ENCODE measurements at places on chromosomes 5 and 9.

GRCh38 chr9:116369706-116370105 lies 216.1 kb downstream of the PAPPA start:
- DNase-seq, result no peak

- DNase-seq, result no peak
These were observed 7.1 kb upstream of the CORO2A start for GRCh38 chr9:98199388-98200033.

DNA sequence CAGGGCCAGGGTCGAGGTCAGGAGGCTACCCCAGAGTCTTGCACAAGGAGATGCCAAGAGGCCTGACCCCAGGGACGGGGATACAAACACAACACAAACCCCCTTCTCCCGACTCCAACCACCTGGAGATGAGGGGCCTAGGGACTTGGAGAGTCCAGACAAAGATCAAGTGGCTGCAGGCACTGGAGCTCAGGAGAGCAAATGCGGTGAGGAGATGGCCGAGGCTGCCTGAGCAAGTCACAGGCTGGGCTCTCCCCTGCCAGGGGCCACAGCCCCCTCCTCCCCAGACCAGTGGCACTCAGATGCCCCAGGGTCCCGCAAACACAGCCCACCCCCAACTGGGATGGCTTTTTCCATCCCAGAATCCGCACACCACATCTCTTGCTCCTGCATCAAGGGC lies 15.8 kb downstream of the SH3GLB2 start:
- no peak for DNase-seq

DNA sequence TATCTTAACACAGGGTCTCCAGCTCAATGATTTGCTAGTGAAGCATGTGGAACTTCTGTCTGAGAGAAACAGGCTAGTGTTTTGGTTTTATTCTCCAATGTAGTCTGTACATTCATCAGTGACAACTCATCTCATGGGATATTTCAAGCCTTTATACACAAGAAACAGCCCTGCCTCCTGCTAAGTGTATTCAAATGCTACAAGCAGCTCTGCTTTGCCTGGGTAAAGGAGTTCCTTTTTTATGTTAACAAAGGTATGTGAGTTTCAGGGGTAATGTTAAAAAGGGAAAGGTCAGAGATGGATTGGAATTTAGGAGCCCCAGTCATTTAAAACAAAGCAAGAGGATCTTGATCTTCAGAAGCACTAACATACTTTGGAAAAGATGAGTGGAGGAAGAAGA lies 498.7 kb downstream of the ISL1 start:
- DNase-seq, result no peak

- DNase-seq, result no peak
These were observed 181.3 kb downstream of the SNCAIP start for GRCh38 chr5:122493091-122494021.

DNA sequence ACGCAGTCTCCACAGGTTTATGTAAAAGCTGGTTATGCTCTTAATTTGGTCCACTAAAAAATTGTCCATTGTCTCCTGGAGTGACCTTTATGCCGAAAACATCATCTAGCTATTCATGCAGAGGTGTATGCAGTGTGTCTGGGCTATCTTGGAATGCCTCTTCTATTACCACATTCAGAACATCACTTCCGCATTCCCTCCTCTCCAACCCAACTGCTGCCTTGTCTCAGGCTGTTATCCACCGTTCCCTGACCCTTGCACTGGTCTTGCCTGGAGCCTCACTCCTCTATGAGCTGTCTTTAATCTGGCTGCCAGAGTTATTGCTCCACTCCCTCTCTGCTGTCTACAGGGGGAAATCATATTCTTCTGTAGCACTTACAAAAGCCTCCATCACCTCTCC lies 214.1 kb upstream of the ANKRD55 start:
- DNase-seq, result no peak
